ENCODE measurements at places on chromosomes 13 and 19.
A peak's percentile ranks its signal among the peaks of the same experiment; 100 is the strongest.

DNA sequence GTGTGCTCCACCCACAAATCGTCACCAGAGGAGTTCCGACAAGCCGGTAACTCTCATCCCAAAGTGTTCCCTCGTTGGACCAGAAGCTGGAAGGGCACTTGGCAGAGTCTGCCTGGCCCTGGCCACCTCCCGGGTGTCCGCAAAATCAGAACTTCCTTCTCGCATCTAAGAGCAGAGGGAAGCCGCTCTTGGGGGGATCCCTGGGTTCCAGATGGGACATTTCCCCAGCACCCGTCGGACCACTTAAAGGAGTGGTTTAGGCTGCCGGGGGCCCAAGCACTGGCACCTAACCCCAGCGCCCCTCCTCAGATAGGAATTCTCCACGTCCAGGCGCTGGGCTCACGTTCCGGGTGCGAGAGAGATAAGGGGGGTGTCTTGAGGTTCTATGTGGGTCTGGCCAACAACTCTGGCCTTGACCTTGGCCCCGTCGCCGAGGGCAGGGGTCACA lies 857 bp upstream of the MAP2K7 start:
- DNase-seq, result no peak

DNA sequence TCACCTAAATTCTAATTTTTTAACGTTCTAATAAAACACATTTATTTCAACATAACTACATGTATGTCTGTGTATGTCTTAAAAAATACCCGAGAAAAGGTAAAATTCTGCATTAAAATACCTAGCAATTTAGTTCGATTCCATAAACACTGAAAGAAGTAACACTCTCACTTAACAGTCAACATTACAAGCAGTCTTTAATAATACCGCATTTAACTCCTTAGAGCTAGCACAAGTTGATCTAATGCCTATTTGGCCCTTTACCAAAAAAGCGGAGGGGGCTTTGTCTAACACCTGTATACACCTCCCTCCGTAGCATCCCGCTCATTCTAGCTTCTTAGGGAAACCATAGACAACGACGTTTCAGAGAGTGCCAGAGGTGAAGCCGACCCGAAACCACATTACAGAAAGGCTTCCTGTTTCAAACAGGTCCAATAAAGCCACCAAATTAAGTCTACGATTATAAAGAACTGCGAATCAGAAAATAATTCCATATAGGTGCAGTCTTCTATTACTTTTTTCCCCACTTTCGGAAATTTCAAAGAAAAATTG lies 1.2 kb downstream of the SPART start:
- DNase-seq, result no peak

GRCh38 chr13:107035778-107036177 lies 467.8 kb upstream of the ARGLU1 start:
- DNase-seq, result no peak

DNA sequence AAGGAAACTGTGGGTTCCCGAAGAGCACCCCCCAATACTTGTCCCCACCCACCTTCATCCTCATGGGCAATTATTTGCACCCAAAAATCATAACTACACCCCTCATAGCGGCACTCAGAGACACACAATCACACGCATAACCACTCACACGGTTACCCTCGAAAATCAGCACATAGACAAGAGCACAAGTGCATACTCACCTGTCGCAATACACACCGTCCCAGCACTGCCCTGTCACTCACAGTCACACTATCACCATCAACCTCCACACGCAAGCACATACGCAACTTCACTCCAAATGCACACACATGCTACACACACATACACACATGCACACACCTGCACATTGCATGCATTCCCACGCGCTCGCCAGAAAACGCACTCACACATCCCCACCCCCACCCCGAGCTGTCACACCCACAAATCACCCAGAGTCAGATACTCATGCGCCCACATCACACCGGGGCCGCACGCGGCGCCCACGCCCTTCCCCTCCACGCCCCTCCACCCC lies 535 bp downstream of the COL5A3 start:
- no peak for DNase-seq

- DNase-seq, result no peak
Observed at GRCh38 chr13:100234524-100235136, 145.7 kb downstream of the PCCA start.

GRCh38 chr19:8005534-8006256 lies at the start of gene ELAVL1:
ELAVL1 (minus strand) TSS chr19:8005641; CDS start chr19:7991815, 13,826 bp downstream.
- DNase-seq, result peak; percentile 88

DNA sequence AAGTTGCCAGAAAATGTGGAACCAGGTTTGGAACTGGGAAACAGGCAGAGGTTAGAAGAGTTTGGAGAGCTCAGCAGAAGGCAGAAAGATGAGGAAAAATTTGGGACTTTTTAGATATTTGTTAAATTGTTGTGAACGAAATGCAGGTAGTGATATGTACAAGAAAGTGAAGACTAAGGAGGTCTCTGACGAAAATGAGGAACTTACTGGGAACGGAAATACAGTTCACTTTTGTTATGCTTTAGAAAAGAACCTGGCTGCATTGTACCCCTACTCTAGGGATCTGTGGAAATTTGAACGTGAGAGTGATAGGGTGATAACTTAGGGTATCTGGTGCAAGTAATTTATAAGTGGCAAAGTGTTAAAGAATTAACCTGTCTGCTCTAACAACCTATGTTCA lies 632.4 kb downstream of the SLITRK5 start:
- DNase-seq, result no peak

- no peak for DNase-seq
Observed at GRCh38 chr13:40211586-40211968, 454.9 kb downstream of the FOXO1 start.

DNA sequence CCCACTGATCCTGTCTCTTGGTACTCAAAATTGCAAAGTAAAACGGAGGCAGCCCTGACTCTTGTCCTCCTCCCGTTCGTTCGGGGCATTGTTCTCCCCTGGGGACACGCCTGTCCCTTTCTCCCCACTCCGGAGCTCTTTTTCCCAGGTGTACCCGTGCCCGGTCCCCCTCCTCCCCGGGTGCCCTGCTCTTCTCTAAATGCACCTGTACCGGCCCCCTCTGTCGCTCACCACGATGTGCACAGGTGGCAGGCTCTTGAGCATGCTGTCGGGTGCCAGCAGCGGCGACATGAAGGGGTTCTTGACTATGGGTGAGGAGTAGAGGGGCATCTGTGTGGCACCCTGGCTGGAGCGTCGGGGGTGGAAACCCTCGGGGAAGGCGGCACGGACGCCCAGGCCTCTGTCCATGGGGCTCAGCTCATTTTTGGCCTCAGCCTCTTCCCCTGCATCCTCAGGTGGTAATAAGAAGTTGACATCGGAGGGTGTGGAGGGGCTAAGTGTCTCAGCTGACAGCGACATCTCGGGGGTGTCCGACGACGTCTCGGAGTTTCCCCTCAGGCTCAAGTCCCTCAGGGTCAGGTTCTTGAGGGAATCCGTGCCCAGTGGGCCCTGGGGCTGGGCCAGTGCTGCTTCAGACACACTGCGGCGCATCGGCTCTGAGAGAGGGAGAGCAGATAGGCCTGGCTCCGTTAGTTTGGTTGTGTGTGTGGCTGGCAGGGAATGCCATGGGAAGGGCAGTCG lies 12.4 kb upstream of the CNFN start:
- DNase-seq, result no peak

- DNase-seq, result no peak
Observed at GRCh38 chr19:16342002-16342715, 17.5 kb downstream of the KLF2 start.

- no peak for DNase-seq
Observed at GRCh38 chr13:28719227-28720055, 671 bp upstream of the SLC46A3 start.

- DNase-seq, result no peak
Observed at GRCh38 chr13:107562203-107562602, 653.1 kb downstream of the LIG4 start.

DNA sequence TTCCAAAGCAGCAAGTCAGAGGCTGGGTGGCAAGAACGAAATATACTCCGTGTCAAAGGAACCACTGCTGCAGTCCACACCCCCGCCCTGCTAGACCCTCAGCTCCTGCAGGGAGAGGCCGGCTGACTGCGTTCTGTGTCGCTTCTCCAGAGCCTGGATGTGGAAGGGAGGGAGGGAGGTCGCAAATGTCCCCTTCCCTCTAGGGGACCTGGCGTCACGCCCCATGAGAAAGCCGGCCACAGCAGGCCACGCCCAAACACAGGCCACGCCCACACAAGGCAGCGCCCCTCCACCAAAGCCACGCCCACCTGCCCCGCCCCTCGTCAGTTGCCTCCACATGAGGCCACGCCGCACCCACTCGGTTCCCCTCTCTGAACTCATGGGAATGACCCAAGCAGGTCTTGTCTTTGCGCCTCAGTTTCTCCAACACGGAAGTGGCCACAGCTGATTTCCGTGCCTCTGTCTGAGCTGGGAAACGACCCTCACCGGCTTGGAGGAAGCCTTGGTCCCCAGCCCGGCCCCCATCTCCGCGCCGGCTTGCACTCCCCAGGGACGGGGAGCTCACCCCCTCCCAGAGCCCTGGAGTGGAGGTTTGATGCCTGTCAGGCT lies 38.4 kb upstream of the TCF3 start:
- DNase-seq, result peak; percentile 30

DNA sequence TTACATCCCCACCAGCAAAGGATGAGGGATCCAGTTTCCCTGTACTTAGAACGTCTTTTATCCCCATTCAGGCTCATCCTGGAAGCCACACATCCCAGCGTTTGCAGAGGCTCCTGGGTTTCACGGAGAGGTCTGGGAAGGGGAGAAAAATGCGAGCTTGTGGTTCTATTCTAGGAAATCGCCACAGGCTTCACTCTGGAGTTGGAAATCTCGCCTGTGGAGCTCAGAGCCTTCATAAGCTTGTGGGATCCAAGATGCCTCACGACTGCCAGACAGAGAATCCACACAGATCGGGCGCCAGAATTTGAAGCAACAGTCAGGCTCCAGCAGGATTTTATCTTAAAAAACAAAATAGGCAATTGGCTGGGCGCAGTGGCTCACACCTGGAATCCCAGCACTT lies 157.9 kb downstream of the PTPRS start:
- no peak for DNase-seq
